SK-N-SH (cell line): ENCODE measurements at places on chromosomes 4 and X. TPM values are rescaled to one million over a fixed set of nuclear protein-coding genes. Genes with fewer than 3 reads are reported as not detected.

Gene MSN
- 189 and 226 TPM in 2 replicates for polyA plus RNA-seq

GRCh38 chr4:173025131-173025530, 143.5 kb upstream of the GALNT7 start:
- DNase-seq, result peak; percentile 60
- no peaks in the 10 kb centered on the region for H3K27me3 ChIP-seq
- H3K27ac ChIP-seq, result no peak overlapping the region
- no peaks in the 10 kb centered on the region for H3K36me3 ChIP-seq

Gene NWD2
- polyA plus RNA-seq, result not detected in 2 replicates

DNA sequence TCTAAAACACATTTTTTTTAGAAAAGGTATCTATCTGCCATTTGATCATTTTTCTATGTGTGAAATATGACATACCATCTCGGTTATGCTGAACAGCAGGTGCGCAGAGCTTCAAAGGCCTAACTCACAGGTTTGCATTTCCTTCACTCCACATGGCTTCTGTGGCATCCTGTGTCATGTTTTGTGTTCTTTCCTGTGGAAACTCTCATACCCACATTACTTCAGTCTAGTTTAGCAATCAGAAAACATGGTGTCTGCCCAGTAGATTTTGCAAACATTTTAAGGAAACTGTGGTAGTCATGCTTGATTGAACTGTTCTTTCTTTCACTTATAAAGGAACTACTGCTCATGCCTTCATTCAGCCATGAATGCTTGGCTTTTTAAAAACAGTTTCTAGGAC, 11.3 kb upstream of the ARAP2 start:
- H3K4me1 ChIP-seq, result no peaks in the 10 kb centered on the region
- DNase-seq, result no peak
- H3K27me3 ChIP-seq, result no peaks in the 10 kb centered on the region
- H3K36me3 ChIP-seq, result no peaks in the 10 kb centered on the region
- no peak overlapping the region for H3K27ac ChIP-seq

- DNase-seq, result no peak
- H3K4me3 ChIP-seq, result no peak overlapping the region
- H3K27me3 ChIP-seq, result no peaks in the 10 kb centered on the region
- no peaks in the 10 kb centered on the region for H3K36me3 ChIP-seq
- no peak overlapping the region for H3K27ac ChIP-seq
Measured at GRCh38 chrX:148672517-148672916, 172.1 kb downstream of the AFF2 start.

DNA sequence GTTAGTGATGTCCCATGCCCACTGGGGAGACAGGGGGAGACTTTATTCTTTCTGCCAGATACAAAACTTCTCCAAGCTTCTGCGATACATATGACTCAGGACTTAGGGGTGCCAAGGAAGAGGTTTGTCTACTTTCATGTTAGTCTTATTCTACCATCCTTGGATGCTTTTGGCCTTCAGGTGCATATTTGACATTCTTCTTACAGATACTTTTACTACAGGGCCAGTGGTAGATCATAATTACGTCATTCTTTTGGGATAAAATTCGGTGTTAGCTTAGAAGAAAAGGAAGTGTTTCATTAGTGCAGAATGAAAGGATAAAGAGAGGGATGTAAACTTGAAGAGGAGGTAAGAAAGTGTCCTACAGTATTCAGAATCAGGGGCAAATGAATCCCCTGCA, 245.2 kb downstream of the THOC2 start:
- no peak for DNase-seq
- no peaks in the 10 kb centered on the region for H3K27me3 ChIP-seq
- no peaks in the 10 kb centered on the region for H3K36me3 ChIP-seq
- no peaks in the 10 kb centered on the region; the same call in 1 of the 2 replicates for H3K4me1 ChIP-seq
- no peak overlapping the region for H3K4me3 ChIP-seq

Gene TRPC5OS
- polyA plus RNA-seq, result not detected in 2 replicates

DNA sequence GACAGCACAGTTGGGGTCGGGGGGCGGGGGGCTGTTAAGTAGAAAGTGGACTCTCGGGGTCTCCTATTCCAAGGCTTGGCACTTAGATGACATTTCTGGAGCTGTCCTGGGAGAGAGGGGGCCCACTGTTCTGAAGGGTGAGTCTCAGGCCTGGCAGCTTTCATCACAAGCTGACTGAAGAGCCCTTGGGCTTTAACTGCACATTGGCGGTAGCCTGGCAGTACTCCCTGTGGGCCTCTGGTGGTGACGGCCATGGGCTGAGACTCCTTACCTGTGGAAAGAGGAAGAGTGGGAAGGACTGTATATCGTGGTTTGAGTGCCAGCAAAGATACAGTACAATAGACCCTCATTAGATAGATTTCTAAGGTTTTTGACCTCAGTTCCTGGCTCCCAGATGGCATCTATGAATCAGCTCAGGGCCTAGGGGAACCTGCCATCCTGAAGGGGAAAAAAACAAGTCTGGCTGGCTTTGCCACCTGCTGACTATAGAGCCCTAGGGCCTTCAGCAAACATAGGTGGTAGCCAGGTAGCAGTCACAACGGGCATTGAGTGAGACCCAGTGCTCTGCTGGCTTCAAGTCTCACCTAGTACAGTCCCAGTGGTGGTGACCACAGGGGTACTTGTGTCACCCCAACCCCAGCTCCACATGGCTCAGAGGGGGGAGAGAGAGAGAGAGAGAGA, 87.9 kb downstream of the ANKRD17 start:
- H3K27ac ChIP-seq, result no peak overlapping the region
- no peaks in the 10 kb centered on the region for H3K4me1 ChIP-seq
- peaks cover 80% of the 10 kb centered on the region for H3K36me3 ChIP-seq
- H3K27me3 ChIP-seq, result no peaks in the 10 kb centered on the region
- no peak overlapping the region for H3K4me3 ChIP-seq

GRCh38 chr4:113141901-113142346, 92.5 kb downstream of the ANK2 start:
- no peak for DNase-seq
- H3K27ac ChIP-seq, result peak overlapping the region; percentile 52
- no peak overlapping the region for H3K4me3 ChIP-seq
- H3K27me3 ChIP-seq, result no peaks in the 10 kb centered on the region

Gene CDKL2
- 0.41 and 0.58 TPM in 2 replicates for polyA plus RNA-seq

GRCh38 chr4:14568351-14568750, 433.9 kb upstream of the CPEB2 start:
- H3K4me3 ChIP-seq, result no peak overlapping the region
- no peaks in the 10 kb centered on the region for H3K27me3 ChIP-seq
- no peak overlapping the region for H3K27ac ChIP-seq

Gene EDA2R
- 23.0 and 41.0 TPM in 2 replicates for polyA plus RNA-seq
